ENCODE measurements at places on chromosomes 12 and 14.

DNA sequence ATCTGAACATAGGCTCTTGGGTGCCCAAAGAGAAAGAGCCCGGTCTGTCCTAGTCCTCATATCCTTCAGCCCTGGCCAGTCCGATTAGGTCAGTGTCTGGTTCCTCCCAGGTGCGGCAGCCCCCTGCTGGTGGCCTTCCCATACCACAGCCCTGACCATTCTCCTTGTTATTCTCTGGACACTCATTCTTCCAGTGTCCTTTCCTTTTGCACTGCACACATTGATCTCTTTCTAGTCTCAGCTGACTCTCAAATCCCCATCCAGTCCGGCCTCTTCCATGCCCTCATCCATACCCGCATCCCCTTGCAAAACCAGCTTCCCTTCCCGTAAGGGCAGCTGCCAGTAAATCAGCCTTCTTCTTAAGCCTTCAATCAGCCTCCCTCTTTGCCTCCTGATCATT lies 1316.3 kb downstream of the TMEM121 start:
- DNase-seq = no peak

DNA sequence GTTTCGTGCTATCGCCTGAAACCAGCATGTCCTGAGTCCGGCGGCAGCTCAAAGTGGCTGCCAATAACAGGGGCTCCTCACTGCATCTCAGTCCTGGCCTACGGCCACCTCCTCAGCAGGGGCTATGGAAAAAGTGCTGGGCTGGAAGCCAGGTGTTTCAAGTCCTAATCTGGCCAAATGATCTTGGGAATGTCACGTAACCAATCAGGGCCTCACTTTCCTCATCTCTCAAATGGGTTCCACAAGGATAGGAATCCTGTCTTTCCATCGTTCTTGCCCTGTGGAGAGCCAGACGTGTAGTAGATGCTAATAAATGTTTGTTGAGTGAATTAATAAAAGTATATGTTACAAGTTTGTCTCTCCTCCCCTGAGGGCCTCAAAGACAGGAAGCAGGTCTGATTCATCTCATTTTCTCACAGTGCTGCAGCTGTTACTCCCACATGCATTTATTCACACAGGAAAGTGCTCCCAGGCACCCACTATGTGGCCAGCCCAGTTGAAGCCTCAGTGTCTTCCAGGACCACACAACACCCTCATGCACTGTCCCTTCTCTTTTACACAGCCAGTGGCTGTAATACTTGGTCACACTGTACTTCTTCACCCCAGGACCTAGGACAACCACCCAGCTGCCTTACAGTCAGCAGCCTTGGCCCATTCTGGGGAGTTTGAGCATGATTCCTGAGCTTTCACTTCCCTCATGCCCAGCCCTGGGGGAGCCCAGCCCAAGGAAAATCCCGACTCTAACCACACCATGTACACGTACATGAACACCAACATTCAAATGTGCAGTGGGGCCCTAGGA lies 5.0 kb downstream of the CMKLR1 start:
- no peak for DNase-seq

DNA sequence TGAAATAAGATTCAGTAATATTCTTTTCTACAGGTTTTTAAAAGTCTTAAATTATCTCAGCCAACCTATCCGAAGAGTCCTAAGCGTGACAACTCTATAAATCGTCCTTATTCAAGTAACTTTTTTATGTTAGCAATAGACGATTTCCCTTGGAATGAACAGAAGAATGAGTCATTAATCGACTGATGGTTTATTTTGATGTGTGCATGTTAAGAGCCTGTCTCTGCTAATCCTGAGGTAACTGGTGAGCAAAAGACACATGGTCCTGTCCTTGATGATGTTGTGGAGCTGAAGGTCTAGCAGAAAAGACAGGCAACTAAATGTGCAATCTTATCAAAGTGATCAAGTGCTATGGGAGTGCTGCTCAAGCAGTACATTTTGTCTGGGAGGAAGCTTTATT lies 80.4 kb downstream of the DAAM1 start:
- no peak for DNase-seq

DNA sequence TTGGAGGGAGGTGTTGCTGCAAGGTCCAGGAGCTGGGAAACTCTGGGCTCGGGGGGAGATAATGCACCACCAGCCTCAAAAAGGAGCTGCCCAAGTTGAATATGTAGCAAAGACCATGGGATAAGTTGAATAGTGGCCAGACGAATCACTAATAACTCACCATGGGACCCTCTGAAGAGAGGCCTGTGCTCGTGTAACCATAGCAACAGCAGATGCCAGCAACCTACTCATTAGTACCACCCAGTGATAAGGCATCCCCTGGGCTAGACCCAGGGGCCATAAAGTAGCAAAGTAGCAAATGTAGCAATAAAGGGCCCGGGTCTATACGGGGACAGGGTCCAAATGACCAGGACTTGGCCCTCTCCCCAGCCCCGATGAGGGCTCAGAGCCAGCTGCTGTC lies 328.0 kb downstream of the DPF3 start:
- no peak for DNase-seq

DNA sequence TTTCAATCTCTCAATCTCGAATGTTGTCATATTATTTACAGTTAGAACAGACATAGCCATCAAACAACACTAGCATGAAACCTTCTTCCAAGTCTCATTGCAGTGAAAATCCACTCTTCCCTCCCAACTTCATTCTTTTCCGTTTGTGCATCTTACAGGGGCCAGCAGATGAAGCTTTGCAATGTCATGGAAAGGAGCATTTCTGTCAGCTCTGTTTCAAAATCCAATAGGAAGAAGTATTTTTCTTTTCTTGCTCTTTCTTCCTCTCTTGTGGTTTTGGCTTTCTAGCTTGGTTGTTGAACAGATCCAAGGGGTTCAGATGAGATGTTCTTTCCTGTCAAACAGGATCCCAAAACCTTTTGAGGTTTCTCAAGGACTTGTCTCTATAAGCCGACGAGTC lies 416.6 kb downstream of the AEBP2 start:
- no peak for DNase-seq

DNA sequence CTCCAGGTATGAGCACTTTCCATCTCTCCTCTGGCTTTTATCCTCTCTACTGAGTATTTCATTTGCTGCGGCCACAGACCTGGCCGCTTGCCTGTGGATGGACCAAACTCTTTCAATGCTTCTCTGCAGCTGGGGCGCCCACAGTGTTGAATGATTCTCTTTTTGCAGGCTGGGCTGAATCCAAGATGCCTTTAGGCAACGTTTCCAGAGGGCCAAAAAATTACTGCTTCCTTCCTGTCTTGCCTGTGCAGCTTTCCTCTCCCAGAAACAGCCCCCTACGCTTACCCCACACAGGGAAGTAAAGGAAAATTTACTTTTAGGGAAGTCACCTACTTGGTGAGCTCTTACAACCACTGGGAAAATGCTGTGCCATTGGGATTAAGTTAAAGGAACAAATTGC lies 55.6 kb upstream of the JDP2 start:
- DNase-seq = no peak

- DNase-seq = no peak
Measured at GRCh38 chr12:43930032-43930431, 94.2 kb downstream of the TMEM117 start.

GRCh38 chr12:48069241-48069640 lies 36.6 kb downstream of the SENP1 start:
- no peak for DNase-seq

GRCh38 chr12:96033549-96034389 lies 1.6 kb downstream of the LTA4H start:
- DNase-seq = no peak

DNA sequence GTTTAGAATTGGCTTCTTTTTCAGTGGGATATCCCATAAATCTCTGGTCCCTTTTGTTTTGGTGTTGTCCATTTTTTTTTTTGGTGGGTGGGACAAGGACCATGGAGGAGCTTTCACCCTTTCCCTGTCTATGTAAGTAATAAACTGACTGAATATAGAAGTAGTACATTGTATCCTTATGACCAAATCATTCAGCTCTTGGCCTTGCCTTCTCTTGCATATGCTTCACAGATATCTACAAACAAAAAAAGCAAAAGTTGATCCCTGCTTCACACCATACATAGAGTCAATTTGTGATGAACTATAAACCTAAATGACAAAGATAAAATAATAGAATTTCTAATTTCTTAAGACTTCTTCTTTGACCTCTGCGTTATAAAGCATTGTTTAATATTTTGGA lies 59.8 kb downstream of the SIX1 start:
- no peak for DNase-seq

Data from stimulated activated naive CD8-positive, alpha-beta T cell treated with anti-CD3 and anti-CD28 coated beads, Interleukin-15, amount 100 ng/mL, for 72 hours (primary cell).